ENCODE measurements at places on chromosomes 11 and 22.

- no peak for DNase-seq
These were observed 1449.4 kb downstream of the LRRC4C start for GRCh38 chr11:40010011-40010410.

DNA sequence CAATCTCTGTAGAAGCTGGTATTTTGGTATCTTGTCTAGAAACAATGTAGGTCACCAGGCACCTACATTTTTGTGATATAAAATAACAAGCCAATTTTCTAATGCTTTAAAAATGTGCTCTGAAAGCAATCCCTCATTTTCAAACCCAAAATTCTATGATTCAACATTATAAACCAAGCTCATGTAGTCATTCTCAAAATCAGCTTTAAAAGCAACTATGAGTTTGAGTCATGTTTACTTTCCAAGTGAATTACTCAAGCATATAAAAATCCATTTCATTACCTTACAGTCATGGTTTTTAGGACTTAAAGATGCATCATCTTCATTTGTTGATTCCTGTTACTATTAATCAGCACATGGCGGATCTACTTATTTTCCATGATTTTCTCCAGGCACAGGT, 216.4 kb downstream of the GRM5 start:
- no peak for DNase-seq

GRCh38 chr11:6405052-6405667, 13.7 kb downstream of the APBB1 start:
- DNase-seq: no peak

- DNase-seq: no peak
These were observed 652.0 kb upstream of the CCDC90B start for GRCh38 chr11:83938148-83938547.

GRCh38 chr11:83403691-83404389, 117.7 kb upstream of the CCDC90B start:
- no peak for DNase-seq

- DNase-seq: no peak
These were observed 1.8 kb upstream of the FAR1 start for GRCh38 chr11:13666708-13667107.

DNA sequence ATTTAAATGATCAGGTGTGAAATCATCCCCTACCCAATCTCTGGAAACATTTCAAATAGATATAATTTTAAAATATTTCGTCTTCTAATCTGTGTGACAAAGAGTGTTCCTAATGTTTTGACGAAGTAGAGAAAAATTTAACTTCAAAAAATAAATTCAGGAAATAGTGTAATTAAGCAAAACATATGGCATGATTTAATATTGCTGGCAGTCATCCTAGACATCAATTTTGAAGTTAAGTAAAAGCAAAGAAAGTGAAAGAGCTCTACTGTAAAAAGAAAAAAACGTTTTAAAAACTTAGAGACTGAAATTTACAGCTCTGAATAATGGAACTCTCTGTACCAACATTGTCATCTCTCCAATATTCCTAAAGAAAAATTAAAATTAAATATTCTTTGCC, 1062.3 kb downstream of the LRRC4C start:
- DNase-seq: no peak

DNA sequence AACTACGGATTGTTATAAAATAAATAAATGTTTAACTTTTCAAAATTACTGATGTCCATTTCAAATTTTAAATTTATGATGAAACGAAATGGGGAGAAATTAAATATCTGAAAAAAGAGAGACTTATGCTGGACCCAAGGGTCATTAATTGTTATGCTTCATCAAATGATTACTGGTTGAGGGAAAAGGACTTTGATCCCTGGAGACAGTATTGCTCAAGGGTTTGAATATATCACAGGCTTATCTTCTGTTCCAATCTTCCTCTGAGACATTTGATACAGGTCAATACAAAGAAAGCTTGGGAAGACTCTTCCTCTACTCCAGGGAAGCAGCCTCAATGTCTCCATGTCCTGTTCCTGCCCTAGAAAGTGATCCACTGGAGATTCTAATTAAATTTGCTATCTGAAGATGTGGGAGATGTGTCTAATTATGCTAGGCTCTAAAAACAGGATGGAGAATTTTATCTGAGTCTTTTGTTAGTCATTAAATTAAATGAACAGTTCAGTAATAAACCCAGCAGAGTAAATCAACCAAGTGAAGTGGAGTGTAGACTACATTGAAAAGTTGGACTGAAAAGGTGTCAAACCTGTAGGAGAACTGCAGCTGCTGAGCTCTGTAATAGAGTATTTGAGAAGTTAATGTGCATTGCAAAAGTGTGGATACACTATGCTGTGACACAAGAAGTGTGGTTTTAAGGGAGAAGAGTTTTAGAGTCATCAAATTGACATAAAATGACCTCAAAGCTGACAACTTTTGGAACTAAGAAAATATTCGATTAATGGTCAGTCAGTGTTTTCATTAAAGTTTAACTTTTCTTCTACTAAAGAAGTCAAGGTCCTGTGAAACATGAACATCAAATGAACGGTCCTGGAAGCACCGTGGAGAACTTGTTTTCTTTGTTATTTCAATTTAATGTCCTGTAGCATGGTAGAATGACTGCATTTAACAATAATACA, 623.7 kb upstream of the CCDC90B start:
- DNase-seq: no peak

- no peak for DNase-seq
These were observed 1.7 kb downstream of the SBF1 start for GRCh38 chr22:50473088-50473487.

DNA sequence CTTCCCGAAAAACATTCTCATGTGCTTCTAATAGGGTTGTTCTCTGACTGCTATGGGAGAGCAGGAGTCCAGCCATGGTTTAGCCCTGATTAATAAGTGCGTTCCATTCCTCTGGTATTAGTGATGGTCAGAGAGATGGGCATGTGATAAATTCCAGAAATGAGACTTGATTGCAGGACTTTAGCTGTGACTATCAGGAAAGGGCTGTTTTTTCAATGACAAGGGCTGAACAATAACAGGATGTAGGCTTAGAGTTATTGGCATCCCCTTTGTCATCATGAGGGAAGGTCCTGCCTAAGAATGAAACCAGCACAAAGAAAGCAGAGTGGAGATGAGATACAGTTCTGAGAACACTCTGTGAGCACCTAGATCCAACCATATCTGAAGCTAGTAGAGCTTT, 494.6 kb downstream of the MIAT start:
- no peak for DNase-seq

GRCh38 chr11:11117730-11118129, 235.3 kb downstream of the CSNK2A3 start:
- DNase-seq: no peak

- no peak for DNase-seq
These were observed 40.9 kb upstream of the MYEOV start for GRCh38 chr11:69253028-69253427.

DNA sequence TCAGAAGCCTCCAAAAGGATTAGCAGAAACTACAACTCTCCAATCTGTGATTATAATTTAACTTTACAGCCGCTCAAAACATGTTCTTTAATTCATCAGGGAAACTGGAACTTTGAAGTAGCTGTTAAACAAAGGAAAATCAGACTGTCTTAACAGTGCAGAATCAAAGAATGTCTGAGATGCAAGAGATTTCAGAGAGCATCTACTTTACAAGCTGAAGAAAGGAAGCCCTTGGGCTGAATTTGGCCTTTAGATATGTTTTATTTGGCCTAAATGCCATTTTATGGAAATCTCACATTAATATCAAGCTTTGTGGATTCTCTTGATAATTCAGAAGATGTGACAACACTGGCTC, 281.5 kb upstream of the CTSC start:
- no peak for DNase-seq

- DNase-seq: peak; percentile 49
These were observed 786 bp downstream of the CAPN1 start for GRCh38 chr11:65182258-65183170.

DNA sequence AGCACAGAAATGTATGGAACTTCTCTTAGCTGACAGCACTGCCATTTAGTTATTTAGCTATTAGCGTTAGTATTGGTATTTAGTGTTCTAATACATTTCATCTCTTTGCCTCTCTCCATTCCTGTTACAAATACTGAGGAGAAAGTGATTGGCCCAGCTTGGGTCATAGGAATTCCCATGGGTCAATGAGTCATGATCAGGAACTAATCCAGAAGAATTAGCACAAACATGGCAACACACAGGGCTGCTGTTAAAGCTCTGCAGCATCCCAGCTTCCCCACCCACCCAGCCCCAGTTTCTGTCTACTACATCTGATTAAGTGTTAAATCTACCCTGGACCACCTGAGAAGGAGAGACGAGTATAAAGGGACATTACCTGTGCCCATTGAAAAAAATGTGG, 36.1 kb downstream of the PDGFD start:
- no peak for DNase-seq

- no peak for DNase-seq
These were observed 17.4 kb upstream of the DDX17 start for GRCh38 chr22:38523479-38523878.

DNA sequence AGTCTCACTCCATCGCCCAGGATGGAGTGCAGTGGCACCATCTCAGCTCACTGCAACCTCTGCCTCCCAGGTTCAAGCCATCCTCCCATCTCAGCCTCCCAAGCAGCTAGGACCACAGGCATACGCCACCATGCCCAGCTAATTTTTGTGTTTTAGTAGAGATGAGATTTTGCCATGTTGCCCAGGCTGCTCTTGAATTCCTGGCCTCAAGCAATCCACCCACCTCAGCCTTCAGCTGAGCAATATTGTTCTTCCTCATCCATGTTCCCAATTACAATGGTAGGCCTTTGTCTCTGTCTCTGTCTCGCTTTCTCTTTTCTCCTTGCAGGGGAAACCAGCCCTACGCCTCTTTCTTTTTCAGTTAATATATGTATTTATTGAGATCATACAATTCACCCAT, 10.3 kb downstream of the HSPA8 start:
- no peak for DNase-seq

GRCh38 chr11:128458321-128458720, 129.0 kb downstream of the ETS1 start:
- DNase-seq: no peak

DNA sequence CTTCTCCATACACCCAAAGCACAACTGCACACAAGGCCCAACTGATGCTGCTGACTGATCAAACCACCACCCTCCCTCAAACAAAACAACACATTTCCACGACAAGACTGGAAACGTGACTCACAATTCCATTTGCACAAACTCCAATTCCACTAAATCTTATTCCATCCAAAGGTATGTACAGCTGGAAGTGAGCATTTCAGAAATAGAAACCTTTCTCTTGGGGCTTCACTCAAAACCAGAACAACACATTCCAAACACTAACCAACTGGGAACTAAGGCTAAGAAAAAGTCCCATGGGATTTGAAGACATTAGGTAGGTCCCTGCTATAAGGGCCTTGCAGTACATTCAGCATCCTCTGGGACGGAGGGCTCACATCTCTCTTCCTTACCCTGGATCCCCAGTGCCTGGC, 19.6 kb downstream of the MORC2 start:
- DNase-seq: no peak

DNA sequence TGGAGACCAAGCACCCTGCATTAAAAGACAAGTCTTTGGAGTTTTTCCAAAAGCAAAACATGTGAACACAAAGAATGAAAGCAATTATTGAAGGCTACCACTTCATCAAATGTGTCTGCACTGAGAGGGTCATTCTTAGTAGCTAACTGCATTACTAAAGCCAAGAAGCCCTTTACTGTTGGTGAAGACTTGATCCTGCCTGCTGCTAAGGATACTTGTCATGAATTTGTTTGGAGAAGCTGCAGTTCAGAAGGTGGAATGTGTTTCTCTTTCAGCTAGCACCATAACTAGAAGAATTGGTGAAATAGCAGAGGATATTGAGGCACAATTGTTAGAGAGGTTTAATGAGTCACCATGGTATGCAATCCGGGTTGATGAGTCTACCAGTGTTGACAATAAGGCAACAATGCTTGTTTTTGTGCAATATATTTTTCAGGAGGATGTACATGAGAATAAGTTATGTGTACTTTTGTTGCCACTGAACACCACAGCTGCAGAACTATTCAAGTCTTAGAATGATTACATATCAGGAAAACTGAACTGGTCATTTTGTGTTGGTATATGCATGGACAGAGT, 457.3 kb upstream of the ISX start:
- DNase-seq: no peak

DNA sequence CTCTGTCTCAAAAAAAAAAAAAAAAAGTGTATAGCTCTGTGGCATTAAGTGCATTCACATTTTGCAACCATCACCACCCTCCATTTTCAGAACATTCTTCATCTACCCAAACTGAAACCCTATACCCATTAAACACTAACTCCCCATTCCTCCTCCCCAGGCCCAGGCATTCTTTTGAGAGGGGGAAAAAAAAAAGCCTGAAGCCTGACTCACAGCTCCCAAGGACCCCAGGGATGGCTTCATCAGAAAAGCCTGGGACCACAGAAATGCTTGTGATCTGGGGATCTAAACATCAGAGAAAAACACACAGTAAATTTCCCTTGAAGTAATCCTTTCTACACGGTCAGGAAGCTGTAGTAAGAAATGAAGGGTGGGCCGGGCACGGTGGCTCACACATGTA, 10.7 kb upstream of the GTSE1 start:
- no peak for DNase-seq

DNA sequence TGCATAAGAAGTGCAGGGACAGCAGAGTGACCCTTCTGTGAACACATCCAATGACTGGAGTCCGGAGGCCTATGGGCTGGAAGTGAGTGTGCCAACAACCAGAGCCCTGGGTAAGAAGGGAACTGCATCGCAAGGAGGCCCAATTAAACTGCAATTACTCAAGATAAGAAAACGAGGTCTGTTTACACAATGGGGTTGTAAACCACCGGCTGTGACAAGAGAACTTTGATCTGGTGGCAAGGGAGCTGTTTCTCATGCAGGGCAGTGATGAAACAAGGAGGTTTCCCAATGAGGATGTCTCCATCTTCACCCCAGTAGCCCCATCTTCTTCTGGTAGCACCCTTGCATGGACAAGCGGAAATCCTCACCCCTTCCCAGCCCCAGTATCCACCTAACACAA, 21.5 kb downstream of the ETS1 start:
- no peak for DNase-seq

DNA sequence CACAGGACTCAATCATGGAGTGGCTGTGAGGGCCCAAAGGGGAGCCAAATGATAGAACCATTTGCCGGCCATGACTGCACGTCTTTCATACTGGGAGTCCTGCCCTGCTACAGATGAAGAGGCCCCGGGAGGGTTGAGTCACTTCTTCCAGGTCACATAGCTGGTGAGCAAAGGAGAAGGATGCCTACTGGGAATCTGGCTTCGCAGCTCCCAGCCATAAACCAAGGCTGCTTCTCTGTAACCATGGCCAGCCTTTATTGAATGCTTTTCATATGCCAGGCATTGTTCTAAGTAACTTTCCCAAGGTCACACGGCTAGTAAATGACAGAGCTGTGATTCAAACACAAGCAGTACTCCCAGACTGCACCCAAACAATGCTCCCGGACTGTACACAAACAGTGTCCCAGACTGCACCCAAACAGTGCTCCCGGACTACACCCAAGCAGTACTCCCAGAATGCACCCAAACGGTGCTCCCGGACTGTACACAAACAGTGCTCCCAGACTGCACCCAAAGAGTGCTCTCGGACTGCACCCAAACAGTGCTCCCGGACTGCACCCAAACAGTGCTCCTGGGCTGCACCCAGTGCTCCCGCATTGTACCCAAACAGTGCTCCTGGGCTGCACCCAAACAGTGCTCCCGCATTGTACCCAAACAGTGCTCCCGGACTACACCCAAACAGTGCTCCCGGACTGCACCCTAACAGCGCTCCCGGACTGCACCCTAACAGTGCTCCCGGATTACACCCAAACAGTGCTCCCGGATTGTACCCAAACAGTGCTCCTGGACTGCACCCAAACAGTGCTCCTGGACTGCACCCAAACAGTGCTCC, 89.8 kb downstream of the FBXO7 start:
- no peak for DNase-seq
